Stimulated activated CD8-positive, alpha-beta memory T cell treated with anti-CD3 and anti-CD28 coated beads, Interleukin-2, amount 100 ng/mL, for 48 hours (primary cell): ENCODE measurements at places on chromosomes 13 and 19.

DNA sequence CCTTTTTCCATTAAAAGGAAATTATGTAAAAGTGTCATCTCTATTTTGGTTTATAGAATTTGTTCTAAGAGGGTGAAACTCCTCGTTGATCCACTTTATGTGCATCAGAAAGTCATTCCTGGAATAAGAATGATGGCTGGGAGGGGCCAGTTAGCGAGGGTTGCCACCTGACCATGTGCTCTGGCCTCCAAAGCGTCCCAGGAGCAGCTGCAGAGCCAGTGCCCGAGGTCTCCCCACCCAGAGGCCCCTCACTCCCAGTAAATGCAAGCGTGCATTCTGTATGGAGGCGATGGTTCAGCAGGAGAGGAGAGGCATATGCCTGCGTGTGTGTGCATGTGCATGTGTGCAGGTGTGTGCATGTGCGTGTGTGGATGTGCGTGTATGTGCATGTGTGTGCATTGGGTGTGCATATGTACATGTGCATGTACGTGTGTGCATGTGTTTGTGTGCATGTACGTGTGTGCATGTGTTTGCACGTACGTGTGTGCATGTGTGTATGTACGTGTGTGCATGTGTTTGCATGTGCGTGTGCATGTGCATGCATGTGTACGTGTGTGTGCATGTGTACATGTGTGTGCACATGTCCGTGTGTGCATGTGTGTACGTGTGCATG is 345.8 kb downstream of the TEX29 start:
- no peak for DNase-seq

GRCh38 chr13:83377491-83377890 is 504.8 kb downstream of the SLITRK1 start:
- DNase-seq = no peak

DNA sequence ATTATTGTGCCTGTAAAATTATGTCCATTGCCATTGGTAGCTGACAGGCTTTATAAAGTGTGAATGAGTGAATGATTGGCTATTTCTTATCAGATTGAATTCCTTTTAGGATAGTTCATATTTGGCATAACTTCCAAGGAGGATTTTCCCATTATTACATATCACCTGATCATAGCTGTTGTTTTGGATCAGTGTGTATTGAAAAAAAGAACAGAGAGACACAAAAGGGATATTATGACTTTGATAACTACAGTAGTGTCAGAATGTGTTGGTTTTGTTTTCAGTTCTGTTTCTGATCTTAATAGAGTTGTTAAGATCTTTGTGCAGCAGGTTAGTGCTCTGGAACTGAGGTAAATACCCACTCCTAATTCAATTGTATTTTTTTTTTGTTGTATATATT is 103.8 kb downstream of the LRCH1 start:
- no peak for DNase-seq

DNA sequence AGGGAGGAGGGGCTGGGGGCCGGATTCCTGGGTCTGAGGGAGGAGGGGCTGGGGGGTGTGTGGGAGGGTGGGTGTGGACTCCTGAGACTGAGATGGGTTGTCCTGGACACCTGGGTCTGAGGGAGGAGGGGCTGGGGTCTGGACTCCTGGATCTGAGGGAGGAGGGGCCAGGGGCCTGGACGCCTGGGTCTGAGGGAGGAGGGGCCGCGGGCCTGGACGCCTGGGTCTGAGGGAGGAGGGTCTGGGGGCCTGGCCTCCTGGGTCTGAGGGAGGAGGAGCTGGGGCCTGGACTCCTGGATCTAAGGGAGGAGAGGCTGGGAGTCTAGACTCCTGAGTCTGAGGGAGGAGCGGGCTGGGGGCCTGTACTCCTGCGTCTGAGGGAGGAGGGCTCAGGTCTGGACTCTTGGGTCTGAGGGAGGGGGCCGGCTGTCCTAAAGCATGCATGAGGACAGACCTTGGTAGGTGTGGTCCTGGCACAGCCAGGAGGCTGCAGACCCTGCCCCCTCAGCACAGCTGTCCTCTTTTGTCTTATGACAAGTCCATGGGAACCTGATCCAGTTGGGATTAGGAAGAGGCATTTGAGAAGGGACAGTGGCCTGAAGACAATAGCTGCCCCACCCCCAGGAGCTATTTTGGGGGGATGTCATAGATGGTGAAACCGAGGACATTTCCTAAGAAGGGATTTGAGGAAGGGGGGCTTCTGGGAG is 1.3 kb downstream of the TNNT1 start:
- no peak for DNase-seq

DNA sequence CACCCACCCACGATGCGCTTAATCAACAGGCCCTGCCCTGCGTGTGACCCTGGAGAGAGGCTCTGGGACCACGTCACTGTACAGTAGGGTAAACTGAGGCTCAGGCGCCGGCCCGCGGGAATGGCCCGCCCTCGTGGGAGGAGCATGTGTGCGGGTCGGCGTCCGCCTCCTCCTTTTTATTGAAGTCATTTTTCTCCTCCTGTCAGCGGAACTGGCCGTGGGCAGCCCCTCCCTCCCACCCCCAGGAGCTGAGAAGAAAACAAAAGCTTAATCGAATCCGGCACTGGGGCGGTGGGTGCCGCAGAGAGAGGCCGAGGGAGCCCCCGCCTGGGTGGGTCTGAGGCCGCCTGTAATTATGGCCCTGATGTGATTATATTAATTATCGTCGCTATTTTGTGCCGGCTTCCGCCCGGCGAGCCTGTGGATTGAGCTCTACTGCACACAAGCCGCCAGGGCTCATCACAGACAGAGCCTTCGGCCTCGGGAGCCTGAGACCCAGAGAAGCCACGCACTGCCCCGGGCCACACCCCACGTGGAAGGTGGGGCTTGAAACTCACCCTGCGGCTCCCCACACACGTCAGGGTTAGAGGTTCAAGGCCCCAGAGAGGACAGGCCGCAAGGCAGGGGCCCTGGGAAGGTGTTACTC is 7.0 kb downstream of the C2CD4C start:
- no peak for DNase-seq

GRCh38 chr19:934865-935479 is 9.1 kb downstream of the ARID3A start:
- DNase-seq = no peak

DNA sequence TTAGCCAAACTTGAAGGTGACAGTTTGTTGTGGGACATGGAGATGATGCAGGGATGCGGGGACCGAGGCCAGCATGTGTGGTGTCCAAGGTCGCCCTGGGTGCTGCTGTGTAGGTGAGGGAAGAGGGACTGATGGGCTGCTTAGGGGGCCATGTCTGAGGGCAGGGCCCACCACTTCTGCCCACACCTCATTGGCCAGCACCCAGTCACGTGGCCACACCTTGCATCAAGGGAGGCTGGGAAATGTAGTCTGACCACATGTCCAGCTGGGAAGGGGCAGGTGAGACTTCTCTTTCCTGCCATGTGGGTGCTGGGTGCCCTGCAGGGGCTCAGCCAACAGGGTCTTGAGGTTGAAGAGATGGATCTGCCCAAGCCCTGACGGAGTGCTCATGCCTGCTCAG is 88.9 kb downstream of the KDM4B start:
- DNase-seq = no peak

DNA sequence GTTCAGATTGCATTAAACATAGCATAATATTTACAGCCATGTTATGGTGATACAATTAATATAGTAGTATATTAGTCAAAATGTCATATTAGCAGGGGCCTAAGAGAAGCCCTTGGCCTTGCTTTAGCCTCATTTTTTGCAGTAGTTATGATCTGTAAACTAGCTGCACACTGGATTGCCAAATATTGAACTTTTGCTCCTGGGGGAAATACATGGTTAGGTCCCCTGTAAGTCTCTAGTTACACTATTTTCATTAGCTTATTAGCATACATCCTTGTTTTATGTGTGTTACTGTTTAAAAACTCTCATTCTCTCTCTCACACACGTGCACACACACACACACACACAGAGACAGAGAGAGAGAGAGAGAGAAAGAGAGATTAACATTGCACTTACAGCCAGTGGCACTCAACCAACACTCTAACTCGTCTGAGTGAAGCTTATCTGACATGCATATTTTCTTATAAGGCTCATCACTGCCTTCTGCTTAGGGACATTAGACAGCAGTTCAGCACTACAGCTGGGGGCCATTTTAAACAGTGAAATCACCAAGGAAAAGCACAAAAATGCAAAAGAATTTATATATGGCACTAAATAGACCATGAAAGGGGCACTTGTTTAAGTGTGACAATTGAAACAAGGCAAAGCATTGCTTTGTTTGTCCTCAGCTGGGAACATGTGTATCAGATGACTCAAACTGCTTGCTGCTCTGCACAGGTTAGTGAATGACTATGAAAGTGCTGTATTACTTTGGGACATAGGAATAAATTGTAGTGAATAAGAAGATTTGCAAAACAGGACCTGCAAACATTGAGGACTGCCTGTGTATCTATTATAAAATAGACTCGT is 278.7 kb downstream of the GPC6 start:
- DNase-seq = no peak

- no peak for DNase-seq
Observed at GRCh38 chr19:48629297-48629598, 7.9 kb downstream of the DBP start.

- DNase-seq = no peak
Observed at GRCh38 chr13:111251646-111252445, 68.6 kb upstream of the TEX29 start.

DNA sequence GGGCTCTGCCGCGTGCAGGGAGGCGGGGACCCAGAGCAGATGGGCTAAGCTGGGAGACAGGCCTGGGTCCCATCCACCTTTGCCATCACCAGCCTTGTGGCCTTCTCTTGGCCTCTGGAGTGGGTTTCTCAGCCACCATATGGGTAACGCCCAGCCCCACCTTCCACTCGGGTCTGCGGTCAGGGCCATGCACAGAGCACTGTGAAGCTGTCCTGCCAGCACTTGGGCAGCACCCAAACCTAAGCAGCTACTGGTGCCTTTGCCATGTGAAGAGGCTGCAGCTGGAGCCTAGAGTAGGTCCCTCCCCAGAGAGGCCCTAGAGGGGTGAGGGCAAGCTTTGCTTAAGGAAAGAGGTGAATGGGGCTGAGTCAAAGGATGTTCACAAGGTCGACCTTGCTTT is 24.1 kb upstream of the NPAS1 start:
- DNase-seq = no peak

- no peak for DNase-seq
Observed at GRCh38 chr19:7504684-7505083, 11.2 kb upstream of the ZNF358 start.

GRCh38 chr13:111158136-111158805 is 43.2 kb downstream of the ARHGEF7 start:
- no peak for DNase-seq

DNA sequence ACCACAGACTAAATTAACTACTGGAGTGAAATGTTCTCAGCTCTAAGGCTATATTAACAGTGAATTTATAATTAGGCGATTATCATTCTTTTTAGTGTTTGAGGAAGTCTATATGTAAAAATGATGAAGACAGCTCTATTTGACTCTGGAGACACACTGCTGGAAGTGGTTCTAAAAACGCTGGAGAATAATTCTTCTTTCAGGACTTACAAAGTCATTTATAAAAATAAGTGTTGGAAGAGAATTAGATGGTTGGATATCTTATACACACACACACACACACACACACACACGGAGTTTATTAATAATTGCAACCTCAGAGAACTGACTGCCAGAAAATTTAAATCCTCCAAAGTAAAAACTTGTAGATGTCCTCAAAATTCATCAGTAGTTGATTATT is 1171.3 kb downstream of the EFNB2 start:
- no peak for DNase-seq

DNA sequence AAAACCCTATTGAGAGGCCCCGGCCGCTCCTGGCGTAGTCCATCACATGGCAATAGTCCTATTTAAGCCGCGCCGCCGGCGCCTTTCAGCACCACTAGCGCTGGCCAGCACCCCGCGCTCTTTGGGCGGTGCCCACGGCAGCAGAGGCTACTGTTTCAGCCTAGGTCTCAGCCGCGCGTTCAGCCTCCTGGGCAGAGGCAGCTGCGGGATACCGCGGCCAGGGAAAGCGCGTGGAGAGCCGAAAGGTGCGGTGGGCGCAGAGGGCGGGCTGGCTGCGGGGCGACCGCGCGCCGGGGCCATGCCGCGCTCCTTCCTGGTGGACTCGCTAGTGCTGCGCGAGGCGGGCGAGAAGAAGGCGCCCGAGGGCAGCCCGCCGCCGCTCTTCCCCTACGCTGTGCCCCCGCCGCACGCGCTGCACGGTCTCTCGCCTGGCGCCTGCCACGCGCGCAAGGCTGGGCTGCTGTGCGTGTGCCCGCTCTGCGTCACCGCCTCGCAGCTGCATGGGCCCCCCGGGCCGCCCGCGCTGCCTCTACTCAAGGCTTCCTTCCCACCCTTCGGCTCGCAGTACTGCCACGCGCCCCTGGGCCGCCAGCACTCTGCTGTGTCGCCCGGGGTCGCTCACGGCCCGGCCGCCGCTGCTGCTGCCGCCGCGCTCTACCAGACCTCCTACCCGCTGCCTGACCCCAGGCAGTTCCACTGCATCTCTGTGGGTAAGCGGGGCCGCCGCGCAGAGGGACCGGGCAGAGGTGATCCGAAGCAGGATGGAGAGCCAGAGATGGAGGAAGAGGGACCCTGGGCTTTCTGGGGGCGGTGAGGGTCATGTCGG is at the start of gene GSX1:
TSS of gene GSX1 (plus strand) at position 91 of the 826 bp plus-strand sequence. CDS start at position 299, 208 bp downstream.
- DNase-seq = peak; percentile 36

DNA sequence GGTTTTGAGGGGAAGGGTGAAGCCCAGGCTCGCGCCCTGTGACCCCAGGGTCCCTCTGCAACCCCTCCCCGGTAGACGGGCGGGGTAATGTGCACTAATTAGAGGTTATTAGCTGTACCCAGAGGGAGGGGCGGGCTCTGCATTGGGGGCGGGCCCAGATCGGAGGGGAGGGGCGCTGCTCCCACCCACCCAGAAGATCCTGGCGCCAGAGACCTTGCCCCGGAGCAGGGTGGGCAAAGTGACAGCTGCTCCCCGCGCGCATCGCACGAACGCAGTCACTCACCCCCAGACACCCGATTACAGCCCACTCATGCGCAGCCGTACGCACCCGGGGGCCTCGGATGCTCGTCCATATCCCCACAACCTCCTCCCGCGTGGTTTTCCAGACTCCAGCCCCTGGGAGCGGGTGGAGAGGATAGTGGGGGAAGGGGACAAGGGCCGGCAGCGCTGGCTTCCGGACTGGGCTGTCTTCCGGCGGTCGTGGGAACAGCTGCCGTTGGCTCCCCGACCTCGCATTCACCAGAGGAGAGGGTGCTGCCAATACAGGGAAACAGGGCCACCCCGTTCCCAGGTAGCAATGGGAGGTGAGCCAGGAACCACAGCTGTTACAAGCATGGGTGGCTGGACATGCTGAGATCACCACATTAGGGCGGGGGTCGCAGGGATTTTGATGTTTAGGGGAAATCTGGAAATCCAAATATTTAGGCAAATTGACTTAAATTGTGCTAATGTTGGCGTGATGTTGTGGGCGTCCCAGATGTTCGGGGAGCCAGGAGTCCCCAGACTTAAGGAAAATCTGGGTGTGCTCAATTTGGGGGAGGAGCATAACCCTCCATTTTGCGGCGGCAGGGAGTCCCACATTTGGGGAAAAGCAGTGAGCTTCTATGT is 2.9 kb upstream of the HOOK2 start:
- DNase-seq = no peak

- DNase-seq = no peak
Observed at GRCh38 chr19:40261631-40262030, 23.5 kb downstream of the AKT2 start.

- no peak for DNase-seq
Observed at GRCh38 chr13:40094056-40094455, 438.6 kb downstream of the COG6 start.
